ENCODE measurements at places on chromosomes 4 and X.

- peak; percentile 40 for DNase-seq
Observed at GRCh38 chr4:101418055-101418454, 70.7 kb upstream of the PPP3CA start.

DNA sequence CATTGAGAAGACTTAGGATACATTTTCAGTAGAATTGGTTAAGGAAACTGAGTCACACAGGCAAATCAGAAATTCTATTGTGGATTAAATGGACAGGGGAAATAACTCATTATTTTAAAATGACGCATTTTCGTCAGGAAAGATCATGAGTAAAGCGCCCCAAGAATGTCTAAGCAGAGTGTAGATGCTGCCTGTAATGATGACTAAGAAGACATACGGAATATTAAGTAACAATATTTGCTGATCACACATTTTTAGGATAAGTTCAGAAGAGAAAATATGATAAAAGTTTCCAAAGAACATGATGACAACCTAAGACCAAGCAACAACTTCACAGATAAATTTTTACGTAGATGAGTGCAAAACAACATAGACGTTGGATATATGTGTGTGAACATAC lies 596.3 kb upstream of the TENM3 start:
- no peak for DNase-seq

- DNase-seq, result no peak
Observed at GRCh38 chr4:8336412-8337075, 67.0 kb downstream of the HTRA3 start.

DNA sequence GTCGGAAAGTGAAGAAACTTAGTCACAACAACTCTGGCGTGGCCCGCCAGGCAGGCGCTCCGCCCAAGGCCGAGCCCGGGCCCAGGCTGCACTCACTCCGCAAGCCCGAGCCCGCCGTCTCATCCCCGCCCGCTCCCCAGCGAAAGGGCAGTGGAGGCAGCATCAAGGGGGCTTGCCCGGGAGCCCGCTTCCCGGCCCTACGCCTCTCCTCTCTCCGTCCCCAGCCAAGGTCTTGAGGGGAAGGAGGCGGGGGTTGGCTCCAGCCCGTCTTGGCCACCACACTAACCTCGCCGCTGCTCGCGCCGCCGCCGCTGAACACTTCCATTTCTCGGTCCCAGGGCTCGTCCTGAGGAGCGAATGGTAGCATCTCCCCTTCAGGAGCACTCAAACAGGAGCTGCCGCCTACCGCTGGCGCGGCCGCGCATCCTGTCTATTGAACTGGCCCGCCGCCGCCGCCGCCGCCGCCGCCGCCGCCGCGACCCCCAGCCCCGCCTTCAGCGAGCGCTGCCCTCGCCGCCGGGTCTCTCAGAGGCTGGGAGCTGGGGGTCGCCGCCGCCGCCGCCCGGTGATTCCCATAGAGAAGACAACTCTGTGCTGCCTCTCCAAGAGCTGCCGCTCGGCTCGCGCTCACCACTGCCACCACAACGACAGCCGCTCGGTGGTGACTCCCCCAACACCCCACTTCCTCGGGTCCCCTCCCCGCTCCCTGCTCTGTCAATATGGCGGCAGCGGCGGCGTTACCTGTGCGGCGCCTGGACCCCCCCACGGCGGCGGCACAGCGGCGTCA lies at the start of gene RPS6KA6:
Gene RPS6KA6 (minus strand): TSS at position 667 of the 787 bp plus-strand sequence. CDS start 300 bp downstream, at position 367.
- no peak for DNase-seq

DNA sequence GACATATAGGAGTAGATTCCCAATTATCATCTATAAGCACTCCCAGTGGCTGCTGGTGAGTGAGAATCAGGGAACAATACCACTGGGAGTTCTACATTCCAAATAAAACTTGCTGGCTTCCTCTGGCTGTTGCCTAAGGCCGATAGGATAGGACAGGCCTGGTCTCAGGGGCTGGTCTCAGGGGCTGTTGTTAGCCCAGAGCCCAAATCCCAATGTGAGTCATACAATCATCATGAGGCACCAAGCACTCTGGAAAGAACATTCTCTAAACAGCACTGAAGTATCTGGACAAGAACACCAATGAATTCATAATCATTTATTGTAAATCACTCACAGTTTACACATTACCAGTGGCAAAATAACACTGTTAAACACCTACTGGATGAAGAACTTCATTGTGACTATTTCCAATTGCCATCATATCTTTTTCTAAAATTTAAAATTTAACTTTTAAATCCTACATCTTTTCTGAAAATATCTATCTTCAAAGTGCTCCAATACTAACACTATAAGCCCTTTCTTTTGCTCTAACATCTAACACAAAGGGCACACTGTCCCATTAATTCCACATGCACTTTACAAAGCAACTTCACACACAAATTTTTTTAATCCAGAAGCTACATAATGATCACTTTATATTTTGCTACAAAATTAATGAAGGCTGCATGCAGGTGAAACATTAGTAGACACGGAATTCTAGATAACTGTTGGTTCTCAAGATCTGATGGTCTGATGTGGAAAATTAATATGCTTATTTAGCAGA lies 67.6 kb upstream of the TMEM150C start:
- peak; percentile 71 for DNase-seq

GRCh38 chr4:25504932-25505636 lies 128.0 kb downstream of the ANAPC4 start:
- DNase-seq, result no peak

DNA sequence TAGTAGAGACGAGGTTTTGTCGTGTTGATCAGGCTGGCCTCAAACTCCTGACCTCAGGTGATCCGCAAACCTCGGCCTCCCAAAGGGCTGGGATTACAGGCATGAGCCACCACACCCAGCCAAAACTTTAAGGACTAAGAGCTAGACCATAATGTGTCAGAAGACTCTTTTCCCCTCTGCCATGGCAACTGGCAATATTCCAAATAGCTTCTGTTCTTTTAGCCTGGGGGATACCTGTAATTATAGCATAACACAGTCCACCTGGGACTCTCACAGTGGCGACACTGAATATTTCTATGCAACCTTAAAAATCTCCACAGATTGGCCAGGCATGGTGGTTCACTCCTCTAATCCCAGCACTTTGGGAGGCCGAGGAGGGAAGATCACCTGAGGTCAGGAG lies 45.5 kb upstream of the RBM47 start:
- DNase-seq, result no peak

DNA sequence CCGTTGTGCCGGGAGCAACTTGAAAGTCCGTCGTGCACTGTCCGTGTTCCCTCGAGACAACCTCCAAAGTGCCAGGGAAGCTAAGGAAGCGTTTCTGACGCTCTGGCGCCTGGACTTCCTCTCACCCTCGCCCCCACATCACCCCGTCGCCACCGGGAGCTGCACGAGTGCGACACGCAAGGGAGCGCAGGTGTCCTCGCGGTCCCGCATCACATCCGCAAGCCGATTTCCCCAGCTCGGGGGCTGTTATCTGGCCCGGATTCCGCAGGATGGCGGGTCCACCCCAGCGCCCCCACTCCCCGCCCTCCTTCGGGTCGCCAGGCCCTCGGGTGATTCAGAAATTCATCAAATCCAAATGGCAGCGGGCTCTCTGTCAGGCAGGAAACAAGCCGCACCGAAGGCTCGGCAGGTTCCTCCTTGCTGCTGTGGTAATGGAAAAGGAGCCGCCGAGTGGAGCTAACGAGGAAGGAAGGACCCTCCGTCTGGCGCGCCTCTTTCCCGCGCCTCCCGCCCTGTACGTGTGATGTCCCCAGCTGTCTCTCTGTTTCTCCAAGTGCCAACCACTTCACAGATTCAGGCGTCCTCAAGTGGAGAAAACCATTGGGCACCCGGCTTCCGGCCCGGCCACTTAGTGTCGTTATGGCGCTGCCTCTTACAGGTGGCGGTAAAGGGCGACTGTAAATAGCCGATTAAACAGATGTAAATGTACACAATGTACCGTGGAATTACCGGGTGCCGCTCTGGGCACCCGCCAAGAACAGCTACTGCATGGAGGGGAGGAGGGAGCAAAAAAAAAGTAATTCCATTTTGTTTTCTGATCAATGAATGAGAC lies 921 bp upstream of the SETD7 start:
- DNase-seq, result no peak

DNA sequence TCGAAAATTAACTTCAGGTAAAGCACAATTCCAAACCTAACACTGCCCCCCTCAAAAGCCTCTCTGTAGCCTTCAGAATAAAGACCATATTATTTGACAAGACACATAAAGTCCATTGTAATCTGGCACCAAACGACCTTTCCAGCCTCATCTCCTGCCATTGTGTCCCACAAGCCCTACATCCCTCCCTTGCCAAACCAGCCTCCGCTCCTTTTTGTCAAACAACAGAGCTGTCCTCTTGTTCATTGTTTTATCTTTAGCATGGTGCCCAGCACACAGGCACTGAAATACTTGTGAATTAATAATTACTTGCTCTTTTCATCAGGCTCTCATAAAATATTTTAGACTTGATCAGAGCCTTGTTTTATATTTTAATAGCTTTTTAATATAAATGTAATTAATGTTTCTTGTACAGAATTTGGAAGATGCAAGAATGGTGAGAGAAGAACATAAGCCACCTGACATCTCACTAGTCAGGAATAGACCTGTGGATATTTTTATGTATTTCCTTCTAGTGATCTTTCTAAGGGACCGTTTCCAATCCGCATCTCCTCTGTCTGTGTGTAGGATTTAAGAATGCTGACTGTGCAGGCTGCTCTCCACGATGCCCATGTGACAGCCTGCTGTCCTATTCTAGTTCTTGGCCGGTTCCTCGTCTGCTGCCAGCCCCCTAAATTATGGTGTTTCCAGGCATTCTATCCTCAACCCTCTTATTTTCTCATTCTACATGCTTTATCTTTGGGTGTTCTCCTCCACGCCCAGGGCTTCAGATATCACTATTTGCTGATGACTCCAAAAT lies 3.0 kb upstream of the IRF2 start:
- peak; percentile 59 for DNase-seq

DNA sequence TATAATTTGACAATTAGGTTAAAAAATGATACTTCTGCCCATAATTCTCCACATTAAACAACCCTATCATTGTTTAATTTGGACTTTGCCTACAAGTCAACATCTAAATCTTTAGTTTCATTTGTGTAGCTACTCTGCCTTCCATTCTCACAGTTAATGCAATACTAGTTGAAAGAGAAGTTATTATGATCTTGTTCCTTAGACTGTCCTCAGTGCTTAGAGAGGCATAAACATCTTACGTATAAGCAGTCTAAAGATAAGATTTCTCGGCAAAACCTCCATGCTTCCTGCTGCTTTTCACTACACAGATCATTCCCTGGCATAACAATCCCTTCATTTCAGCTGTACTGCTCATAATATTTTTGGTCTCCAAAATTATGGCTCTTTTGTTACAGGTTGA lies 105.1 kb upstream of the CAMK2D start:
- no peak for DNase-seq

- DNase-seq, result no peak
Observed at GRCh38 chr4:165199722-165200121, 7.6 kb upstream of the KLHL2 start.

- no peak for DNase-seq
Observed at GRCh38 chrX:27740933-27741332, 66.9 kb upstream of the MAGEB10 start.

DNA sequence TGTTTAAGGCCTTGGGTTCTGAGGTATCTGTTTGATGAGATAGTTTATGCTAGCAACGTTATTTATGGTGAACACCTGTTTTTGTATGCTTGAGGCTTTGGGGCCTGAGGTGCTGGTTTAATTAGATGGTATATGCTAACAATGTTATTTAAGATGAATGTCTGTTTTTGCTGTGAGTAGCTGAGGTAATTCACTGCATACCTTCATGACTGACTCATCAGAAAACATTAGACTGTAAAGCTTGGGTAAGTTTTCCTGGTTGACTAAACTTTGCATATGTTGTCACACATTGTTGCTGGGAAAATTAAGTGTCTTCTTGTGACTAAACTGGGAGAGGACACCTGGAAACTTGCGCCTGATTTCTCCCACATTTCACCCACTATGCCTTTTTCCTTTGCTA lies 1026.6 kb downstream of the RAPGEF2 start:
- no peak for DNase-seq

- no peak for DNase-seq
Observed at GRCh38 chrX:153499876-153500275, 5.1 kb downstream of the BGN start.

- peak; percentile 46 for DNase-seq
Observed at GRCh38 chr4:85953651-85954018, 406.2 kb downstream of the MAPK10 start.

- DNase-seq, result no peak
Observed at GRCh38 chr4:21819086-21819485, 129.5 kb downstream of the KCNIP4 start.

DNA sequence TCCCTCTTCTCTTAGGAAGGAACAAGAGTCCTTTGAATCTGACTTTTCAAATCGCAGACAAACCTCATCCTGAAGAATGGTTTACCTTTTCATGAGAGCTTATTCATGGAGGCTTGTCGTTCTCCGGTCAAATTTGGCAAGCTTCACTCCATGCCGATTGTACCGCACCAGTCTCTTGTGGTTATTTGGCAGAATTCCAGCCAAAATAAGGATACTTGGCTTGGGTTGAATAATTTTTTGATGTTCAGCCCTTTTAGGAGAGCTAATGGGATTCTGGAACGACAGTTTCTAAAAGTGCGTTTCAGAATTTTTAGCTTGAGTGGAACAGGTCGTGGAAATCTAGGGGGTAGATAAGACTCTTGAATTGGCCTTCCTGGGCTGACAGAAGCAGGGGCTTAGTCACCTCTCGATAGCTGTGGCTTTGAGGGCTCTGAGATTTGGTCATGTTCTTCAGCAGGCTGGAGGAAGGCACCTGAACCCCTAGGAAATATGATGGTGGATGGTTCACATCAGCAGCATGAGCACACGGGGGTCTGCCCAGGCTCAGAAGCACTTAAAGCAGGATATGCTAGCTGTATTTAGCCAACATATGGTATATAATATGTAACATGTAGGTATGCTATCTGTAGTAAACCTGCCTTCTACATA lies 1.5 kb downstream of the KLHL2 start:
- no peak for DNase-seq

DNA sequence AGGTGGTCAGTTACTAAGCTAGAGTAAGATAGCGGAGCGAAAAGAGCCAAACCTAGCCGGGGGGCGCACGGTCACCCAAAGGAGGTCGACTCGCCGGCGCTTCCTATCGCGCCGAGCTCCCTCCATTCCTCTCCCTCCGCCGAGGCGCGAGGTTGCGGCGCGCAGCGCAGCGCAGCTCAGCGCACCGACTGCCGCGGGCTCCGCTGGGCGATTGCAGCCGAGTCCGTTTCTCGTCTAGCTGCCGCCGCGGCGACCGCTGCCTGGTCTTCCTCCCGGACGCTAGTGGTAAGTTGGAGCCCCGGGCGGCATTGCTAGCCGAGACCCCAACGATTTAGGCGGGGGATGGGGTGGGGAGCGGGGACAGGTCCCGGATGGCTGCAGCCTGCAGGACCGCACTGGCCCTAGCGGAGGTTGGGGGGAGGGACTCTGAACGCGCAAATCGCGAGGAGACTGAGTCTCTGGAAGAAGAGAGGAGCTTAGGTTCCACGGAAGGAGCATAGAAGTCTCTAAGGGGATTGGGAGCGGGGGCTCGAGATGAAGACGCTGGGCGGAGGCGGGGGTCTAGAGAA lies 573 bp downstream of the HTR2C start:
- DNase-seq, result no peak

- no peak for DNase-seq
Observed at GRCh38 chr4:134490863-134491262, 289.3 kb upstream of the PABPC4L start.
